Stimulated activated CD4-positive, alpha-beta T cell treated with anti-CD3 and anti-CD28 coated beads, Interleukin-1b, Interleukin-23, amount 100 ng/mL, for 1 hour (primary cell): ENCODE measurements at places on chromosomes 3 and 15.

GRCh38 chr3:76436894-76437293, 603.0 kb upstream of the ROBO2 start:
- no peak for DNase-seq

DNA sequence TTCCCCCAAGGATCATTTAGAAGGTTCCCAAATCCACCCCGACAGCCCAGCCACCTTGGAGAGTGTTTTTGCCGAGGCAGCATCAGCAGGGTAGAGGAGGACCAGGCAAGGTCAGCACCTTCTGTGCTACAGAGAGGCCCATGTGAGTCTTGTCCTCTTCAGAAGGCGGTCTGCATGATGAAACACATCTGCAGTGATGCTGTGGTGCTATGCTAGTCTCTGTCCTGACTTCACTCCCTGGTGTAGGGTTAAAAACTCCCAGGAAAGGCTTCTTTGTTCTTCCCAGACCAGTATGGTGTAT, 87.9 kb downstream of the ITPR1 start:
- DNase-seq, result no peak

DNA sequence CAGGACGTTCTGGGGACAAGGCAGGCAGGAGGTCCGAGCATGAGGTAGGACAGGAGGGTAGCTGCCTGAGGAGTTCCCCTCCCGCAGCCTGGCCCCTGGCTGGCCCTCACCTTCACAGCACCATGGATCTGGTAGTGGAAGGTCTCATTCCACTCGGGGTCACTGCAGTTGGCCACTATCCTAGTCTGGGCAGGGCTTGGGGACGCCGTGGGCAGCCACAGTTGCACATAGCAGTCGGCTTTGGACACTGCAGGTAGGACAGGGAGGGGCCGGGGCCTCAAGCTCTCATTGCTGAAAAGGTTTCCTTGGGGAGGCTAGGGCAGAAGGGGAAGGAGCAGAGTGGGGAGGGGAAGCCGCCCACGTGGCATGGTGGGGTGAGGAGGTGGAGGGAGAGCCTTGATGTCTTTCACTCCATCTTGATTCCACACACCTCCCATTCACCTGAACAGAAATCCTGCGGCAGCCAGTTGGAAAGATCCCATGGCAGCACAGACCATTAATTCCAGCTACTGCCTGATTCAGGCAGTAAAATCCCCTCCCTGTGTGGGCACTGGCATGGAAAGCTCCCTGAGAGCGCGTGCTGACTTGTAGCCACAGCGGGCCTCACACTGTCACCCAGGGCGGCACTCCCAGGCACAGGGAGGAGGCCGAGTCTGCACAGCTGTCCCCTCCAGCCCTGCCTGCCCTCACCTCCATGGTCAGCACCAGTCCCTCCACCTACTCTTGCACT, 2.1 kb downstream of the PLA2G4F start:
- no peak for DNase-seq

- DNase-seq, result no peak
These were observed 323.8 kb upstream of the AZI2 start for GRCh38 chr3:28672406-28672805.

DNA sequence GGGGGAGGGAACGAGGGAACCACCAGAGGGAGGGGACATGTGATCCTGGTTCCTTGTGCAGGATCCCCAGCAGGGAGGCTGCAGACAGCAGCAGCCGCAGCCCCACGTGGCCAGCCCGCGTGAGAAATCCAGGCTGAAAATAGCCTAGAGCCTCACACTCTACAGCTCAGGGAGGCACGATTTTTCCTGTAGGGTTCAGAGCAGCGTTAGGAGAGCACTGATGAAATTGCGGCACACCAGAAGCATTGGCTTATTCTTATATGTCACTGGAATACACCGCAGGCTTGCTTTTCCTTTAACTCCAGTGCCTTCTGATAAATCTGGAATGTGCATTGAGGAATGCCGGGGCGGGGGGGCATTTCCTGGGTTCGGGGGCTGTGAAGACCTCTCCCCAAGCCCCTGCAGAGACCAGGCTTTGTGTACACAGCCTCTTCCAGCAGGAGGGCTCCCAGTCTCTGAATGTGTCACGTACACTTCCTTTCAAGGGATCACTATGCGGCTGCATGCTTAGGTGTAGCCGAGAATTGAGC, 193.0 kb downstream of the ATP10A start:
- DNase-seq, result no peak

- DNase-seq, result no peak
These were observed 846.6 kb downstream of the MCTP2 start for GRCh38 chr15:95078003-95078402.

GRCh38 chr3:123805101-123805500, 79.0 kb downstream of the MYLK start:
- no peak for DNase-seq

- DNase-seq, result no peak
These were observed 412.9 kb downstream of the VGLL3 start for GRCh38 chr3:86578071-86578470.

GRCh38 chr3:183807209-183807728, 18.1 kb downstream of the MAP6D1 start:
- no peak for DNase-seq

DNA sequence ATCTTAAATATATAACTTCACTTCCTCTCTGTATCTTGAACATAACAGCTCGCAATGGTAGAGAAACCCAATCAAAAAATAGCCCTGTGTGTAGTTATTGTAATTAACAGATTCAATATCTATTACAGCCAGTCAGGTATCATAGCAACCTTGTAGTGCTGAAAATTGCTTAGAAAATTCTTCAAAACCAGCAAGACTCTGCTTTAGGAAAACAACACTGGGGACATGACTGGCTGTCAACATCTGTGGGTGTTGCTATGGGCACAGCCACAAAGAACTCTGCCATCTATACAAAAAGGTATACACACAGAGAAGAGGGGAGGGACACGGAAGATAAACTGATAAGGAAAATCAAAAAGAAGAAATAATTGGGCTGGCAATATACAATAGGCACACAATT, 101.2 kb downstream of the WDR72 start:
- no peak for DNase-seq

- DNase-seq, result no peak
These were observed 43.9 kb upstream of the USP3 start for GRCh38 chr15:63460210-63461155.

DNA sequence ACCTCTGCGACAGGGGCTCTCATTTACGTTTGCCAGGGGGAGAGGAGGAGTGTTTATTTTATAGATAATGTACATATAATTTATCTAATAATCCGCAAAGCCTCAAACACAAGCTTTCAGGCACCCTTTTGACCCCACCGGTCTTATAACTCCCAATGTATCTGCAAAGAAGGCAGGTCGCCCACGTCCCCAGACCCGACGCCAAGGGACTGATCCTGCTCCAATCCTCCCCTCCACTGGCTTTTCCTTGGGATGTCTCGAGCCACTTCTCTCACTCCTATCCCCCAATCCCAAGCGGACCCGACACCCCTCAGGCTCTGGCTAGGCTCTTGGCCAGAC, 452 bp downstream of the DCP1A start:
- no peak for DNase-seq

DNA sequence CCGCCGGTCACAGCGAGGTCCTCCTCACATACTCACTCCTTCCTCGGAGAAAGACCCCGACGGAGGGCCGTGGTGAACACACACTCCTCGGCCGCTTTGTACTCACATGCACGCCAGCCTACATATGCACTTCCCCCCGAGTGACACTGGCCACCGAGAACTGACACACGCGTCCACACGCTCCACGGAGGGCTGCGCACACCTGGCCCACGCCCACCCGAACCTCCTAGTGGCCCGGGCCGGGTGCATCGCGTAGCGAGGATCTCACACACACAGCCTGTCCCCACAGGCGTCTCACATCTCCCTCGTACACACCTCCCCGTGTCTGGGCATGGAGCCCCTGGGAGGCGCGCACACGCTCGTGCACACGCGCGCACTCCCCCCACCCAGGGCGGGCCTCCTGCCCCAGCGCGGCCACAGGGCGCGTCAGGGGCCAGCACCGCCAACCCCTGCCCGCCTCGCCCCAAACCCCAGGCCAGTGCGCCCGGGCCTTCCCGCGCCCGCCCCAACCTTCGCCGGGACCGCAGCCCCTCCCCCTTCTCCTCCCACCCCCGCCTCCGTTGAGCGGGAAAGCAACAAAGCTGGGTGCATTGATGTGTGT, 411 bp upstream of the C3orf70 start:
- no peak for DNase-seq

GRCh38 chr15:41829959-41830646, 2.2 kb downstream of the JMJD7 start:
- DNase-seq, result no peak

GRCh38 chr3:113485161-113485609, 29.8 kb downstream of the SPICE1 start:
- no peak for DNase-seq

- no peak for DNase-seq
These were observed 110.0 kb downstream of the FHIT start for GRCh38 chr3:61141227-61141626.

DNA sequence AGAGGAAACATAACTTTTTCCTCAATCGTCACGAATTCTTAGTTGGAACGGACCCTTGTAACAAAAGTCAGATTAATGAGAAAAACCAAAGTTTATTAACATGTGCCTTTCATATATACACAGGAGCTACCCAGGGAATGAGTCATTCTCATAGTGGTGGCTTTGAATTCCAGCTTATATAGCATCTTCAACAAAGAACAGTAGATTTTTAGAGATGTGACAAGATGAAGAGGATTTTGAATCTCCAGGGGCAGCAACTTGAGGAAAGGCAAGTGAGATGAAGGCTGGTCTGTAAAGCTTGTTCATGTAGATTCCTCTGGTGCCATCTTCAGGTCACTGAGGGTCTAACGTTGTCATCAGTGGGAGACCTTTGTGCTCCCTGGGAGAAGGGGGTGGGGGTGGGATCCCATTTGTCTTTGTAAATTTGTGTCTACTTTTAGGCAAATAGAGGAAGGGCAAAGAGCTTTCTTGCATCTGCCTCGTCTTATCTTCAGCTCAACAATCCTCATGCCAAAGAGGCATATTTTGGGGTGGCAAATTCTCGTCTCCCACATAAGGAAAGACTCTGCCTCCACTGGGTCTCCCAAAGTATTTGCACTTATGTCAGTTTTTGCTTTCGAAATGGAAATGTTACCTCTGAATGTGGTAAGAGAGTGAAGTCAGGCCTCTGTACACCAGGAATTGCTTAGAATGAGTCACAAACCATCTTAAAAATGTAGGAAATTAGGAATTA, 29.5 kb downstream of the CLEC3B start:
- DNase-seq, result no peak

DNA sequence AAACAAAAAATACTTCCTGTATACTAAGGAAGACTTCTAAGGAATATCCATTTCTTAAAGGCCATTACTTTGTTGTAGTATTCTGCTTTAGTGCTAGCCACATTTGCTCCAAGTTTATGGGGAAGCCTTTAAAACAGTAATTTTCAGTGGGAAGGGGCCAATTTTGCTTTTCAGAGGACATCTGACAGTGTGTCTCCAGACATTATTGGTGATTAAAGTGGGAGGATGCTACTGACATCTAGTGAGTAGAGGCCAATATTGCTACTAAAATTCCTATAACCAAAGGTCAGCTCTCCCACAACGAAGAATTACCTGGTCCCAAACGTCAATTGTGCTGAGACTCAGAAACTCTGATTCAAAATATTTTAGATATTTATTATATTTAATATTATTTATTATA, 24.8 kb downstream of the SLC28A2 start:
- no peak for DNase-seq

DNA sequence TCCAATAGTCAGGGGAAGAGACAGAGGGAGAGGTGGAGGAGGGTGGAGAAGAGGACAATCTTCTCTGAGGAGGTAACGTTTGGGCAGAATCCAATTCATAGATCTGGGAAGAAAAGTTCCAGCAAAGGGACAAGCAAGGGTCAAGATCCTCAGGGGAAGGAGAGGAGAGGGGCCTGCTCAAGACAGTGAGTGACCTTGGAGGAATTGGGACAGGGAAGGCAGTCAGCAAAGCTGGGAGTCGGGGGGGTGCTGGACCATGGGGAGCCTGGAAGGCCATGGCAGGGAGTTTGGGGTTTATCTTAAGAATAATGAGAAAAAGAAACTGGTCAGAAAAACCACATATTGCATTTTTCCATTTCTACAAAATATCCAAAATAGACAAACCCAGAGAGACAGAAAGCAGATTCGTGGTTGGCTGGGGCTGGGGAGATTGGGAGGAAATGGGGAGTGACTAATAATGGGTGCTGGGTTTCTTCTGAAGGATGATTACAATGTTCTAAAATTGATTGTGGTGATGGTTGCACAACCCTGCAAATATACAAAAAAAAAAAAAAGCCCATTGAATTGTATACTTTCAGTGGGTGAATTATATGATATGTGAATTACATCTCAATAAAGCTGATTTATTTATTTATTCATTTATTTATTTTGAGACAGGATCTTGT, 19.6 kb upstream of the SRP14 start:
- no peak for DNase-seq

GRCh38 chr3:152305075-152305474, 36.3 kb downstream of the MBNL1 start:
- no peak for DNase-seq

DNA sequence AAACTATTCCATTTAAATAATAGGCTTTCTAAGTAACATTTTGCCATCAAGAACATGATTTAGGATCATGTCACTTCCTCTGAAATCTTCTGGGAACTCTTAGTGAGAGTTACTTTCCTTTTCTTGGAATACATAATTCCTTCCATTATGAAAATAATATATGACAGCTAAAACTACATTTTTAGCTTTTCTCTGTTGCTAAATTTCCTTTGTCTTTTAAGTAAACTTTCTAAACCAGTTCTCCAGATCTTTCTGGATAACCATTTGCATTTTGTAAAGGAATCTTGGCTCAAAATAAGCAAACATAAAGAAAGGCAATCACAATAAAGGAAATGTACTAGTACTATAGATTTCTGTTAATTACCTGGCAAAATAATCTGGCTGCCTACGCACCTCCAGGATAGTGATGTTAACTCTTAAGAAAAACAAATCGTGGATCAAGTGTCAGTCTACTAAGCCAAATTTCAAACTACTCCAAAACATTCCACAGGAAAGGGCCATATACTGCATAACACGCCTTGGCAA, 165.7 kb downstream of the ZNF385D start:
- DNase-seq, result no peak

DNA sequence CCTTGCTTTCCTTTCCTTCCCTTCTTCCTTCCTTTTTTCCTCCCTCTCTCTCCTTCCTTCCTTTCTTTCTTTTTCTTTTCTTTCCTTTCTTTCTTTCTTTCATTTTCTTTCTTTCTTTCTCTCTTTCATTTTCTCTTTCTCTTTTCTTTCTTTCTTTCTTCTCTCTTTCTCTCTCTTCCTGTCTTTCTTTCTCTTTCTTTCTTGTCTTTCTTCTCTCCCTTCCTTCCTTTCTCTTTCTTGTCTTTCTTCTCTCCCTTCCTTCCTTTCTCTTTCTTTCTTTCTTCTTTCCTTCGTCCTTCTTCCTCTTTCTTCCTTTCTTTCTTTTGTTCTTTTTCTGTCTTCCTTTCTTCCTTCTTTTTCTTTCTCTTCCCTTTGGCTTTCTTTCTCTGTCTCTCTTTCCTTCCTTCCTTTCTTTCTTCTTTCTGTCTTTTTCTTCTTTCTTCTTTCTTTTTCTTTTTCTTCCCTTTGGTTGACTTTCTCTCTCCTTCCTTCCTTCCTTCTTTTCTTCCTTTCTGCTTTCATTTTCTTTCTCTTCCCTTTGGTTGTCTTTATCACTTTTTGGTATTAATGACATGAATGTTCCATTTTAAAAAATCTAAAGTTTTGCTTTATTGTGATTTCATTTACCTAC, 496.4 kb upstream of the CBLB start:
- DNase-seq, result no peak

GRCh38 chr15:74196175-74196574, 6.4 kb downstream of the STRA6 start:
- no peak for DNase-seq

- DNase-seq, result no peak
These were observed 33.6 kb downstream of the TMEM45A start for GRCh38 chr3:100525753-100526612.
